ENCODE measurements at places on chromosomes 2 and 18. TPM values are rescaled to one million over a fixed set of nuclear protein-coding genes. Genes with fewer than 3 reads are reported as not detected.

The OR6B2 gene
- total RNA-seq, result not detected

The TMEM169 gene
- 0.74 TPM for total RNA-seq

- H3K36me3 ChIP-seq, result no peaks in the 10 kb centered on the region
Measured at GRCh38 chr2:30759481-30759880, 47.8 kb downstream of the CAPN13 start.

The TTN gene
- 0.13 TPM for total RNA-seq

GRCh38 chr2:198371921-198372543 is 567.6 kb downstream of the PLCL1 start:
- peak overlapping the region; percentile 55 for H3K4me3 ChIP-seq
- H3K4me1 ChIP-seq, result no peaks in the 10 kb centered on the region
- no peaks in the 10 kb centered on the region for H3K36me3 ChIP-seq
- H3K27ac ChIP-seq, result peak overlapping the region; percentile 31
- no peak for DNase-seq
- no peaks in the 10 kb centered on the region for H3K27me3 ChIP-seq

The C2orf66 gene
- total RNA-seq, result 0.33 TPM

The ALLC gene
- total RNA-seq, result not detected

The MARCHF4 gene
- 1.3 TPM for total RNA-seq

- H3K4me1 ChIP-seq, result no peaks in the 10 kb centered on the region
- H3K4me3 ChIP-seq, result no peak overlapping the region
- no peak overlapping the region for H3K27ac ChIP-seq
- H3K36me3 ChIP-seq, result no peaks in the 10 kb centered on the region
- DNase-seq, result no peak
Measured at GRCh38 chr18:25759111-25759510, 331.3 kb downstream of the SS18 start.

DNA sequence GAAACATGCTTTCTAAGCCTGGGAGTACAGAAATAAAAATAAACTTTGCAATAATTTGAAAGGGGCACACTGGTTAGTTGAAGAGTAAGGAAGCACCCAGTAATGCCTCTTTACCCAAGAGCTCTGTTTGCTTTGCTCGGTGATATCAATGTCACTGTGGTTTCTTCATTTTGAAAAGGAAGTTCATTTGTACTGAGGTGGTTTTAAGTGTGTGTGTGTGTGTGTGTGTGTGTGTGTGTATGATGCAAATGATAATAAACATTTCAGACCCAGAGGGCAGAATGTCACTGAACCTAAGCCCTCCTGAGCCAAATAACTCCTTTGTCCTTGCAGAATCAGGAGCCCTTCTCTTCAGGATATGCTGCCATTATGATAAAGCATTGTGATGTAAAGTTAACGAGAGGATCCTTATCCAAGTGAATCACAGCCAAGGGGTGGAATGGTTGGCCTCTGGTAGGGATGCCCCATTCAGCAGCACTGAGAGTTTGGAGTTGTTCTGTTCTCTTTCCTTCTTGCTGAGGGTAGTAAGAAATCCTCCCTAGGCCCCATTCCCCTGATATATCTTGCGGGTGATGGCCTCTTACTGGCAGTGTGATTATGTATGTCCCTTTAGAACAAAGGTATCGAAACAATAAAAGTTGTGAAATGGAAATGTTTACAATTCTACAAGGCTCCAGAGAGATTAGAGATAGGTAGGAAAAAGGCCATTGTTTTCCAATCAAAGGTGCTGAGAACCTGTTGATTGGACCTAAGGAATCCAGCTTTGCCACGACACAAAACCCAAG is 7.6 kb downstream of the ITGA6 start:
- peaks cover 46% of the 10 kb centered on the region for H3K4me1 ChIP-seq
- no peak overlapping the region for H3K27ac ChIP-seq
- H3K36me3 ChIP-seq, result no peaks in the 10 kb centered on the region
- H3K4me3 ChIP-seq, result no peak overlapping the region

DNA sequence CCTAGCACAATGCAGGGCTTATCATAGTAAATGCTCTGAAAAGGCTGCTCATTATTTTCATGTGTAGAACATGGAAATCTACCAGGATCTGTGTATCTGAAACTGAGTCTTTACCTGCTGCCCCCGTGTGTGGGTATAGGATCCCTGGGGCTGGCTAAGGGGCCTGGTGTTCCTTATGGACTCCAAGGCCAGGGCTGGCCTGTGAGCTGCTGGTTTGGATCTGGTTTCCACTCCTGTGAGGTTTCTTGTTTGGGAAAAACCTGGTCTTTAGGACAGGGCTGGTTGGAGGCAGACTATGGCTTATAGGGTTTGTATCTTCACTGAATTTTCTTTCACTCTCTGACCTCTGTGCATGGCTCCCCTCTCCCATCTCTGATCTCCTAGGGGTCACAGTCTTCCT is 80.8 kb downstream of the DYSF start:
- no peak overlapping the region for H3K27ac ChIP-seq
- no peak for DNase-seq
- H3K27me3 ChIP-seq, result no peaks in the 10 kb centered on the region
- no peaks in the 10 kb centered on the region for H3K36me3 ChIP-seq

- H3K27me3 ChIP-seq, result no peaks in the 10 kb centered on the region
- no peak overlapping the region for H3K4me3 ChIP-seq
- H3K36me3 ChIP-seq, result no peaks in the 10 kb centered on the region
- H3K27ac ChIP-seq, result no peak overlapping the region
- DNase-seq, result no peak
- no peaks in the 10 kb centered on the region for H3K4me1 ChIP-seq
Measured at GRCh38 chr2:58072102-58072501, 25.5 kb downstream of the VRK2 start.

The KCNJ13 gene
- 1.1 TPM for total RNA-seq

GRCh38 chr2:234745347-234745746 is 206.5 kb upstream of the SH3BP4 start:
- H3K4me3 ChIP-seq, result no peak overlapping the region
- no peaks in the 10 kb centered on the region for H3K36me3 ChIP-seq
- no peaks in the 10 kb centered on the region for H3K4me1 ChIP-seq
- H3K27me3 ChIP-seq, result no peaks in the 10 kb centered on the region

DNA sequence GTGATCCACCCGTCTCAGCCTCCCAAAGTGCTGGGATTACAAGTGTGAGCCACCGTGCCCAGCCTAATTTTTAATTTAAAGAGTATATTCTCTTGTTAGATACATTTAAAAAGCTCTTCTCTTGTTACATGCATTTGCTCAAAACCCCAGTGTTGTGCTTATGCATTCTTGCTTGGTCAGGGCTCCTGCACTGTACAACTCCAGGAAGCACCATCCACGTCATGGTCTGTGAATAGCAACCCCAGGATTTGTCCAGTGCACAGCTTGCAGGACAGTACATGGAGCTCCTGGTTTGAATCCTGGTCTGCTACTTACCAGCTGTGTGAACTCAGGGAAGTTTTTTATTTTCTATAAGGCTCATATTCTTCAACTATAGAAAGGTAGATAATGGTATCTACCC is 80.8 kb downstream of the MDH1 start:
- H3K27ac ChIP-seq, result no peak overlapping the region
- no peaks in the 10 kb centered on the region for H3K4me1 ChIP-seq
- peaks cover 13% of the 10 kb centered on the region for H3K27me3 ChIP-seq
- no peak for DNase-seq
- no peak overlapping the region for H3K4me3 ChIP-seq

DNA sequence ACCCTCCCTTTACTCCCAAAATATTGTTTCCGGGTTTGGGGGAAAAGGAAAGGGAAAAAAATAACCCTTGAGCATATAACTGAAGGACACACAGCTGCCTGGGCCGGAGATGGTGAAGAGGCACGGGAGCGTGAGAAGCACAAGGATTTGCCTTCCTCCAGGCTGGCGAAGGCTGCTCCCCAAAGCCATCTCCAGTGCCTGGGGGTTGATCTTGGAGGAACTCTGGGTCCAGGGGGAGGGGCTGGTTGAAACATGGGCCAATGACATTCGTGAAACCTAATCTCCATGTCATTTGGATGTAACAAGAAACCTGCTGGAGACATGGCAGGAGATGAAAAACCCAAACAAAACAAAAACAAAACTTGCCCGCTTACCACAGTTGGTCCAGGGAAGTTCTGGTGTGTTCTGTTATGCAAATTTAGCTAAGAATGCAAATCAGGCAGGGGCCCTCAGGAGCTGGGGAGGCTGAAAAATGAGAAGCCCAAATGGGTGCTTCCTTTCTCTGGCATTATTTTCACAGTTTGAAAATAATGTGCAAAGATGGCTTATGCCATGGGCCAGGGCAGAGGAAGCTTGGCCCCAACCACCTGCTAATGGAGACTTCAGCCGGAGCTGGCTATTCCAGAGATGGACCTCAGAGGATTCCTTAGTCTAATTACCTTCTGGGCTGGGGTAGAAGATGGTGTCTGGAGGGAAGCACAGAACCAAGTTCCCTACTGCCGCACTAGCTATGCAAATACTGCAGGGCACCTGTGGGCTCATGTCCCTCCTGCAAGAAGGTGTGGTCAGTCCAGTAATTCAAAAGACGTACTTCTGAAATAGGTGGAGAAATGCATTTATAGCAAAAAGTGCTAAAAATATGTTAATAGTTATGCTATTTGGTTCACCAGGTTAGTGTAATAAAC is 180.9 kb downstream of the BCL2 start:
- no peaks in the 10 kb centered on the region for H3K36me3 ChIP-seq
- H3K27ac ChIP-seq, result no peak overlapping the region
- H3K4me3 ChIP-seq, result no peak overlapping the region
- no peaks in the 10 kb centered on the region for H3K27me3 ChIP-seq

DNA sequence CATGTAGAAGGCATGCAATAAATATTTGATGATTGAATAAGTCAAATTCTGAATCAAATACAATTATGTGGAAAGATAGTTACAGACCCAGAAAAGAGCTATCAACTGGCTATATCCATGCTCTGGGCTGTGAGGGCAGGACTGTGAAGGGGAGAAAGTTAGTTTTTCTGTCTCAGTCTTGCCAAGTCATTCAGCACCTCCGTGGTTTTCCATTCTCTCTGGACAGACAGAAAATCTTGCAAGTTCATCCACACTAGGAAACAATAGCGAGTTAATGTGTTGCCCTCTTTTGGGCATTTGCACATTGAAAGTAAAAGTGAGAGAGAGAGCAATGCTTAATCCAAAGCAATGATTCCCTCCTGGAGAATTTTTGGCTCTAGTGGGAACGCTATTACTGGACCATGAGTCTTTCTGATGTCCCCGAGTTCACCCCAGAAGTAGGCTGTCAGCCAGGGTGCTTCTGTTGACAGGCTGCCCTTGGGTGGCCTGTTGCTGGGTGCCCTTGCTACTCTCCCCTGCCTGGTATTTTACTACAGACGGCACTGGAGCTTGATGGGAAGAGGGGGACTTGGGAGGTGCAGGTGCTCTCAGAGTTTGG is 238.3 kb downstream of the LOXHD1 start:
- no peak for DNase-seq
- H3K4me3 ChIP-seq, result no peak overlapping the region
- no peak overlapping the region for H3K27ac ChIP-seq
- H3K36me3 ChIP-seq, result no peaks in the 10 kb centered on the region

DNA sequence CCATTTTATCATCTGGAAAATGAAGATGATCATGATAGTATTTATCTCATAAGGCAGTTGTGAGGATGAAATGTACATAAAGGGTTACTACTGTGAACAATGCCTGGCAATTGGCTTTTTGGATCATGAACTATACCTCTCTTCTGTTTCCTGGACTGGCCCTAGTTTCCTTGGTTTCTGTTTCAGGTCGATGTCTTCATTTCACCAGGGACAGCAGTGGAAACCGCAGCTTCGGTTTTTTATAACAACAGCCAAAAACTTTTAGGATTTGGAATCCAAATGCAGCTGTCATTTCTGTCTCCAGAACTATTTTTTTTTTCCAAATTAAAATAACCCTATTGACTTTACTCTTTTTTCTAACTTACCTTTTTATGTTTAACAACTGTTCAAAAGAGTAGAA is 425.1 kb downstream of the RND3 start:
- no peak overlapping the region for H3K4me3 ChIP-seq
- no peaks in the 10 kb centered on the region for H3K27me3 ChIP-seq
- 0 out of 2 replicates have a peak overlapping the region, but pooled peaks have one; percentile 14 for H3K27ac ChIP-seq
- H3K36me3 ChIP-seq, result no peaks in the 10 kb centered on the region
- H3K4me1 ChIP-seq, result no peaks in the 10 kb centered on the region

The ASXL2 gene
- total RNA-seq, result 43.4 TPM

The KIF1A gene
- 132 TPM for total RNA-seq

The SIGLEC15 gene
- total RNA-seq, result 0.23 TPM

GRCh38 chr2:120344214-120344975 is 1.5 kb upstream of the INHBB start:
- H3K27me3 ChIP-seq, result no peaks in the 10 kb centered on the region
- no peaks in the 10 kb centered on the region for H3K36me3 ChIP-seq
- peak overlapping the region; percentile 57 for H3K4me3 ChIP-seq
- H3K4me1 ChIP-seq, result peaks cover 14% of the 10 kb centered on the region
- no peak for DNase-seq

DNA sequence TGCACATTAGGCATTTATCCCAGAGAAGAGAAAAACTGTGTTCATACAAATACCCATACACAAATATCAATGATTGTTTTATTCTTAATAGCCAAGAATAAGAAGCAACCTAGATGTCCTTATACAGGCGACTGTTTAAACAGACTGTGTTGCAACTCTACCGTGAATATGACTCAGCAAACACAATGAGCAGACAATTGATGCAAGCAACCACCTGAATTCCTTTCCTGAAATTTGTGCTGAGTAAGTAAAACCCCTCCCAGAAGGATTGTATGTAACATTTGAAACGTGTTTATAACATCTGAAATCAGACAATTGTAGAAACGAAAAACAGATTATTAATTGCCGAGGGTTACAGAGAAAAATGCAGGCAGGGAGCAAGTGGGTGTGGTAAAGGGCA is 621.9 kb upstream of the SOX11 start:
- H3K27ac ChIP-seq, result no peak overlapping the region
- DNase-seq, result no peak
- no peaks in the 10 kb centered on the region for H3K4me1 ChIP-seq
- H3K36me3 ChIP-seq, result no peaks in the 10 kb centered on the region
